ENCODE measurements at places on chromosomes 16 and 17.

- no peak for DNase-seq
Observed at GRCh38 chr17:61221181-61221580, 178.5 kb upstream of the TBX2 start.

DNA sequence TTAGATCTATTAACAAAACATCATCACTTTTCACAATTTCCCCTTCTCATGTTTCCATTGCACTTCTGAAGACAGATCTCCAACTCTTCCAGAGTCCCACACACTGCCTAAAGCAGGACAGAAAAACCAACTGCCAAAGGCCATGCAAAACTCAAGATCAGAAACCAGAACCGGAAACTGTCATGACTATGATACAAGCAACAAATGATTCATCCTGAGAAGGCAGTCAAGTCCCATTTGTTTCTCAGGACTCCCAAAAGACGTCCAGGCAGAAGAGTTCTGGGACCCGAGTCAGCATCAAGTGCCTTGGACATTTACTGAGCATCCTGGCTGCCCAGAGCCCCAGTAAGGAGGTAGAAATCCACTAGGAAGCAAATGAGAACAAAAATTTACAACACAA is 38.8 kb downstream of the ERN1 start:
- DNase-seq = no peak

DNA sequence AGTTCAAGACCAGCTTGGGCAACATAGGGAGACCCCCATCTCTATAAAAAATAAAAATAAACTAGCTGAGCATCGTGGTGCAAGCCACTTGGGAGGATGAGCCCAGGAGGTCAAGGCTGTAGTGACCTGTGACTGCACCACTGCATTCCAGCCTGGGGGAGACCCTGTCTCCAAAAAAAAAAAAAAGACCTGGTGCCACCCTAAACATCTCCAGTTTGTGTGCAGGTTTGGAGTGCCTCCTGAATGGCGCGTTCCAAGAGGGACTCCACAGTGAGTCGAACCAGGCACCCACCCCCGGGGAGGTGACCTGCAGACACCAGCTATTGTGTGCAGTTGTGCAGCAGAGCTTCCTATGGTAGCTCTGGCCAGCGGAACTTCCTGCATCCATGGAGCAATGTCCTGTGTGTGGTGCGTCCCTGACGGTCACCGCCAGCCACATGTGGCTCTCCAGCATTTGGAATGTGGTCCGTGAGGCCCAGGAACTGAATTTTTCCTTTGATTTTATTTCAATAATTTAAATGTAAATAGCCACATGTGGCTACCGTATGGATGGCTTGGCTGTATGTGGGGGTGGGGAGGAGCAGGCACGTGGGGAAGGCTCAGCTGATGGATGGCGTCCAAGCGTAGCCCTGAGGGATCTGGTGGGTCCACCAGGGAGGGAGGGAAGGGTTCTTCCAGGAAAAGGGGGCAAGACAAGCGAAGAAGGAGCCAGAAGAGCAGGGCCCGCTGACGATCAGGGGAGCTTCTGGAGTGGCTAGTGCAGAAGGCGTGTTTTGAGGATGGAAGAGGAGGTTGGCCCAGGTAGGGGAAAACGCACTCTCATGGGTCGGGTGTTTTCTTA is 107.1 kb upstream of the GSE1 start:
- DNase-seq = no peak

DNA sequence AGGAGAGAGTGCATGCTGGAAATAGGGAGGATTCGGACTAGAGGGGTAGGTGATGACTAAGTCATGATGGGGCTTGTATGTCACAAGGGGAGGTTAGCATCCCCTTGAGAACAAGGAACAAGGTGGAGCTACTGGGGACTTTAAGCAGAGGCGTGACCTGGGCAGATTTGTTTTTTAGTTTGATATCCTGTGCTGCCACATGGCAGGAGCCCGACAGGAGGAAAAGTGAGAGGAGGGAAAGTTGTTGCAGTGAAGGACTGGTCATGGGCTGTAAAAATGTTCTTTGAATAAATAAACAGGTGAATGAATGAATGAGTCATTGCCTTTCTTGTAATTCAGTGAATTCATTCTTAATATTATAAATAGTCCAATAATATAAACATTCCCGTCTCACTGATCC is 365.1 kb upstream of the CDH5 start:
- DNase-seq = no peak

DNA sequence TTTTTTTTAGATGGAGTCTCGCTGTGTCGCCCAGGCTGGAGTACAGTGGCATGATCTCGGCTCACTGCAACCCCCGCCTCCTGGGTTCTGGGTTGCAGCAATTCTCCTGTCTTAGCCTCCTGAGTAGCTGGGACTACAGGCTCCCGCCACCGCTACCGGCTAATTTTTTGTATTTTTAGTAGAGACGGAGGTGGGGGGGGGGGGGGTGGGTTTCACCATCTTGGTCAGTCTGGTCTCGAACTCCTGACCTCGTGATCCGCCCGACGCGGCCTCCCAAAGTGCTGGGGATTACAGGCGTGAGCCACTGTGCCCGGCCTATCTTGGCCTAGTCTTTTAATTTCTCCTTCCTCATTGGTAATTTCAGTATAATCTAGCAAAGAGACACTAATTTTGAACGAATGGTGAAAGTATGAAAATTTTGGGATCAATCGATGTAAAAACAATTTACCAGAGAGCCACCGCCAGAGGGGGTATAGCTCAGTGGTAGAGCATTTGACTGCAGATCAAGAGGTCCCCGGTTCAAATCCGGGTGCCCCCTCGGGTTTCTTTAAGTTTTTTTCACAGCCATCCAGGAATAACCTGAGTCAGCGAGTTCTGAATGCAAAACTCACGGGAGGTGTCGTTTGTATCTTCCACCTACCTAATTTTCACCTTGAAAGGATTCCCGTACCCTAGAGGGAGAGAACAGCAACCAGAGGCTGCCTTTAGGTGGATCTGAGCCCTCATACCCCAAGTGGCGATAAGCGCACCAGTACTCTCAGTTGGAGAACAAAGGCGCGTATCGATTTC is 2.5 kb upstream of the LASP1 start:
- DNase-seq = no peak

GRCh38 chr16:49859125-49859811 is 3.4 kb upstream of the ZNF423 start:
- no peak for DNase-seq

Measured in T-helper 2 cell (primary cell).